ENCODE measurements at places on chromosomes 16 and 17.
A peak's percentile ranks its signal among the peaks of the same experiment; 100 is the strongest.

DNA sequence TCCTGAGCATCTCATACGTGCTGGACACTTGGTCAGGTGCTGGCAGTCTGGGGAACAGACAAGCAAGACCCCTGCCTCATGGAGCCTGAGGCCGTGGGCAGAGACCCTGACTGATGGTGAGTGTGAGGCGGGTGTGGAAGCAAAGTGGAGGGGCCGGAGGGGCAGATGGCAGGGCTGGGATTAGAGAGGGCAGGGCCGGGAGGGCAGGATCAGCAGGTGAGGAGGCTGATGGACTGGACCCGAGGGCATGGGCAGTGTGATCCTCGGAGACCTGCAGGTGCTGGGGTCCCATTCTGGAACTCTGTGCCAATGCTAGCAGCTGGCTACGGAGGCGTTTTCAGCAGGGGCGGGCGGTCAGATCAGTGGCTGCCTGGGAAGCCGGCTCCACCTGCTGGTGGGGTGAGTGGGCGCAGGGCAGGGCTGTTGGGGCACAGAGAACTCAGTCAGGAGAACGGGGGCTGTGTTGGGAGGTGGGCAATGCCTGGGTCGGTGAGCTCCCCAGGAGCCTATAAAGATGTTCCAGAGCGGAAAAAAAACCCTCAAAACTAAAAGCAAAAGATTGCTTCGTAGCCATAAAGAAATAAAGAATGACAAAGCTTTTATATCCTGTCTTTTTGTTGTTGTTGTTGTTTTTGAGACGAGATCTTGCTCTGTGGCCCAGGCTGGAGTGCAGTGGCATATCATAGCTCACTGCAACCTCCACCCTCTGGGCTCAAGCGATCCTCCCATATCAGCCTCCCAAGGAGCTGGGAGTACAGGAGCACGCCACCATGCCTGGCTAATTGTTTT lies 8.9 kb upstream of the C16orf74 start:
- DNase-seq = no peak

- DNase-seq = no peak
Observed at GRCh38 chr17:7284911-7285310, 3.4 kb downstream of the SLC2A4 start.

GRCh38 chr16:1789643-1790045 lies 3.9 kb downstream of the IGFALS start:
- no peak for DNase-seq

GRCh38 chr17:58615768-58616659 lies 75.8 kb downstream of the TEX14 start:
- no peak for DNase-seq

- no peak for DNase-seq
Observed at GRCh38 chr16:50908468-50908867, 166.6 kb downstream of the CYLD start.

GRCh38 chr17:901191-901950 lies 78.2 kb downstream of the NXN start:
- DNase-seq = no peak

DNA sequence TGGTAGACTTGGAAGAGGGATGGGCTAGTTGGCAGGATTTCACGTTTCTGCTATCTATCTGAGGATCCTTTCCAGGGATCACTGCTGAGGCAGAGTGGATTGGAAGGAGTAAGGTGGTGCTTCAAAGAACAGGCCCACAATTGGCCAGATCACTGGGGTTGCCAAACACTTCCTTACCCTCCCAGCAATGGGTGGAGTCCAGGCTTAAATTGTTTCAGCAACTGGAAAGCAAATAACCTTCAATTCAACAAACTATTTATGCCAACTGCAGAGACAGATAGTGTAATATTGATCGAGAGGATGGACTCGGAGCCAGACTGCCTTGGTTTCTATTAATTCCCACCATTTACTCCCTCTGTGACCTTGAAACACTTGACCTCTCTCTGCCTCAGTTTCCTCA lies 2.1 kb downstream of the ARRB2 start:
- no peak for DNase-seq

DNA sequence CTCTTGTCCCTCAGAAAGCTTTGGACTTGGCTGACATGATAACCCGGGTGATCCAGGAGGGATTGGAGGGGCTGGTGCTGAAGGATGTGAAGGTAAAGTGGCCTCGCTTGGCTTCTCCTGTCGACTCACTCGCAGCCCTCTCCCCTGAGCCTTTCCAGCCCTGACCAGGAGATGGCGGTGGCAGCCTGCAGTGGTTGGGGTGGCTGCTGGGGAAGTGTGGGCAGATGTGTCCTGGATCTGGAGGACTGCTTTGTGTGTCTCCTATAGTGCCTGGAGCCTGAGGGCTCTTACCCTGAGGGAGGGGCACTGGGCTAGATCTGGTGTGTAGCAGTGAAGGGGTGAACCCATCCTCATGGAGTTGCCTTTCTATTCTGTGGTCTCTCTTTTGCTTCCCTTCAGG lies 17.9 kb downstream of the LIG3 start:
- DNase-seq = no peak

DNA sequence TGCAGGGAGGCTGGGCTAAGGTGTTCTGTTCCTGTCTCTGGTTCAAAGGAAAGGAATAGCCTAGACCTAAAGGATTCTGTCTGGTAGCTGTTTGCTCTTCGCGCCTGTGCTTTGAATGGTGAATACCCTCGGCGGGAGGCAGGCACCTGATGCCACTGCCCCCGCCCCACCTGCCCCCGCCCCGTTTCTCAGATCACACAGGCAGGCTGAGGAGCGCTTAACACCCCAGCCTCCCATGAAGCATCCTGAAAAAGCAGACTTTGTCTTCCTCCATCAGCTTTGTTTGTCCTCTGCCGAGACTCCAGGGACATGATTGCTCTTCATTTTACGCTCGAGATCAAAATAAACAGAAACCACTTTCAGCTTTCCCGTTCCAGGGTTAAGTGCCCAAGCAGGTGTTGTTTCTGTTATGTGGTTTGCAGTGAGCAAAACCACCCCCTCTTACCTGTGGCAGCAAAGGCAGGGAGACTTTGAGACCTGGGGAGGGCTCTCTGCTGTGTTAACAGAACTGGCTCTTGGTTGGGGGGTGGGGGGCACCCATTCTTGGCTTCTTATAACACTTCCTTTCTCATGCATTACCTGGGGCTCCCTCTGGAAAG lies 452.1 kb downstream of the WWOX start:
- DNase-seq = no peak

DNA sequence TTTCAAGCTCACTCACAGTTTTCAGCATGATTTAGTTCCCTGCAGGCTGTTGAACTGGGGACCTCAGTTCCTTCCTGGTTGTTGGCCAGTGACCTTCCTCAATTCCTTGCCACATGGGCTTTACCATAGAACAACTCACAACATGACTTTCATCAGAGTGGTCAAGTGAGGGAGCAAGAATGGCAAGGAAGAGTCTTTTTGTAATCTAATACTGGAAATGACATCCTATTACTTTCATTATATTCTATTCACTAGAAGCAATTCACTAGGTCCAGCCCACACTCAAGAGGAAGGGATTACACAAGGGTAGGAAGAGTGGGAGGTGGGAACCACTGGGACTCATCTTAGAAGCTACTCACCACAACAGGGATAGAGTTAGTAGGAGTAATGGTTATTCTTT lies 57.6 kb downstream of the SYT17 start:
- DNase-seq = no peak

GRCh38 chr17:42442196-42442565 lies 16.5 kb upstream of the ATP6V0A1 start:
- DNase-seq = no peak

DNA sequence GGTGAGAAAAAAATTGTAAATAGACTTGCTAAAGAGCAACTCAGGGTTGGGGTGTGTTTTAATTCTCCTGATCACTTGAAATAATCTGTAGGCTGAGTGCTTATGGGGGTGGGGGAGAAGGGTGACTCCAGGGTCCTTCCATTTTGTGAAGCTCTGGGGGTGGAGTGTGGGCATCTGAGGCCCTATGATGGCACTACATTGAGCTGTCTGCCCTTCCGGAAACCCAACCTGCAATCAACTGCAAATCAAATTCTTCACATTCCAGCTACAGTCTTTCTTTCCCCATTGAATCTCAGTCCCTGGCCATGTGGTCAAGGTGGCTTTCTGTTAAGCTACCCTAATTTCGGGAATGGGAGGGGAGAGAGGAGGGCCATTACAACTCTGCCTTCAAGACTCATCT lies 6.0 kb upstream of the CDC6 start:
- no peak for DNase-seq

GRCh38 chr16:73275448-73275847 lies 227.5 kb upstream of the ZFHX3 start:
- no peak for DNase-seq

- no peak for DNase-seq
Observed at GRCh38 chr16:66698046-66698445, 1.5 kb upstream of the CMTM4 start.

DNA sequence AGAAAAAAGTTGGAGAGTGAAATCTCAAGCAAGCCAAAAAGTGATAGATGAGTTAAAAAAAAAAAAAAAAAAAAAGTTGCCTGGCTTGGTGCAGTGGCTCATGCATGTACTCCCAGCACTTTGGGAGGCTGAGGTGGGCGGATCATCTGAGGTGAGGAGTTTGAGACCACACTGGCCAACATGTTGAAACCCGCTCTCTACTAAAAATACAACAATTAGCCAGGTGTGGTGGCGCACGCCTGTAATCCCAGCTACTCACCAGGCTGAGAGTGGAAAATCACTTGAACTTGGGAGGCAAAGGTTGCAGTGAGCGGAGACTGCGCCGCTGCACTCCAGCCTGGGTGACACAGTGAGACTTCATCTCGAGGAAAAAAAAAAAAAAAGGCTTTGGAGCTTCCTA lies 668.8 kb downstream of the WWOX start:
- no peak for DNase-seq

- DNase-seq = no peak
Observed at GRCh38 chr16:31347445-31347844, 7.5 kb upstream of the ITGAX start.

DNA sequence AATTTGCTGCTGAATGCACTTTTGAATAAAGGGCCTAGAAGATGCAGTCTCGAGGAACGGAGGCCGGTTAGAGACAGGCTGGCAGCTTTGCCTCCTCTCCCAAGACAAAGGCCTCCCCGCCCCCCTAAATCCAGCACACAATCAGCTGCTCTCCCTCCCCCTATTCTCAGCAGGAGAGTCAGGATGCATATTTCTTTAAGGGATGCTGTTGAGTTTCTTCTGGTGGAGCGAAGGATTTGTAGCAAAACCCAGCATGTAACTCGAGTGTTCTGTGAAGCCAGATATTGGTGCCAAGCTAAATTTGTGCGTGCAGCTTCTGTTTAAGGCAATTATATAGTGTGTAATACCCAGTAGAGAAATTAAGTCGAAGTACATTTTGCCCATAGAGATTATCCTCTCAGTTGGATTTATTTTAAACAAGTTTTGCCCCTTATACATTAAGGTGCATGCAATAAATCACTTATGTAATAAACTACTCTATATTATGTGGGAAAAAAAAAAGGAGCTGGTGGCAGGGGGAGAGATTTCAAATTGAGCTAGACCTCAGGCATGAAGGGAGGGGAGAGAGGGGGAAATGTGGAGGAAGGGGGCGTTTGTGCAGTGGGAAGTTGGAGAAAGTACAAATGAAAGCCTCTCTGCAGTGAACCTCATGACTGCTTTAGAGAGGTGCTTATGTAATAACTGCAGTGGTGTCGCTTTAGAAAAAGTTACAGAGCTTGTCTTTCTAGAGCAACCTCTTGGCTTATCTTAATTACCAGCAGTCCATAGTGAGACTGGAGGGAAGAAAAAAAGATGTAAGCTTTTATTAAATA lies 599.2 kb downstream of the MAF start:
- DNase-seq = peak; percentile 47

- no peak for DNase-seq
Observed at GRCh38 chr16:48914070-48914469, 304.1 kb upstream of the N4BP1 start.

DNA sequence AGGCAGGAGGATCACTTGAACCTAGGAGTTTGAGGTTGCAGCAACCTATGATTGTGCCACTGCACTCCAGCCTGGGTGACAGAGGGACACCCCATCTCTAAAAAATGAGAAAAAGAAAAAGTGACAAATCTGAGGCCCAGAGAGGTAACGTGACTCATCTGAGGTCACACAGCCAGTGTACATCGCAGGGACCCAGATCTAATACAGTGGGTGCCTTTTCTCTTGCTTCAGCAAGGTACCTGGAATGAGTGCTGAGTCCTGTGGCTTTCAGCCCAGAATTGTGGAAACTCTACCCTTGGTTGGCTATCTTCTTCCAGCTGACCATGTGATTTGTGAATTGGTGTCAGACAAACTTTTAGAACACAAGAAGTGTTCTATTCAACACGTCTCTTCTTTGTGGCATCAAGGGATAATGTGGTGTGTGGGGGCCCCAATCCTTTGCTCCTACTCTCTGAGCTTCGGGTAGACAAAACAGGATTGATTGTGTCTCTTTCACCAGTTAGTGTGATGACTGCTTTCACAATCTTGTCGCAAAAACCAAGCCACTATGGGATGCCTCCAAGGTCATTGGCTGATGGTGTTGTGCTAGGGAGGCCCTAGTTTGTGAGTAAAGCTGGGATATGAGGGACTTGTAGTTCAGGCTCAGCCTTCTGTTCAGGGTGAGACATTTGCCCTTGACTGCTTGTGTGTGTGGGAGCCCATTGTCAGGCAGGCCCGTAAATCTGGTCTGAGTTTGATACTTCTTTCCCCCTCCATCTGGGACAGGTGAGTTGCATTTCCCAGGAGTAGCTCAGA lies 71.0 kb downstream of the MSI2 start:
- DNase-seq = no peak
